Fibroblast of the aortic adventitia (primary cell): ENCODE measurements at places on chromosomes 13 and 19.

DNA sequence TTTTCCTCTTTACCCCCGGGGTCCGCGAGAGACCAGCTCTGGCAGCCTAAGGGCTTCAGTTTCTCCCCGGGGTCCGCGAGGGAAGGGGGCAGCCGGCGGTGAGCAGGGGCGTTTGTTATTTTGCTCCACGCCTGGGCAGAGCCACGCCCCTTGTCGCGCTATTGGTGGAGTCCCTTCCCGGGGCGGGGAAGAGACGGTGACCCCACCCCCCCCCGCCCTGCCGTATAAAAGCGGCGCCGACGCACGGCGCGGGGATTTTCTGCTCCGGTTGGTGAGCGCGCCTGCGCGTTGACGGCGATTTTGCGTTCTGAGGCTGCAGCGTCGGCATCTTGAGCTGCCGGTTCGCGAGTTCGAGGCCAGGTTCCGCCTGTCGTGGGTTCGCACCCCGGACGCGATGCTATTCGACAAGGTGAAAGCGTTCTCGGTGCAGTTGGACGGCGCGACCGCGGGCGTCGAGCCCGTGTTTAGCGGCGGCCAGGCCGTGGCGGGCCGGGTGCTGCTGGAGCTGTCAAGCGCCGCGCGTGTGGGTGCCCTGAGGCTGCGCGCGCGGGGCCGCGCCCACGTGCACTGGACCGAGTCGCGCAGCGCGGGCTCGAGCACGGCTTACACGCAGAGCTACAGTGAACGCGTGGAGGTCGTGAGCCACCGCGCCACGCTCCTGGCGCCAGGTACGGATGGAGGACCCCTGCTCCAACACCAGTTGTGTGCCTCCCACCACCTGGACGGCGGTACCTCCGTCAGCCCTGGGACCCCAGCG is at the start of gene ARRDC2:
Gene ARRDC2 (plus strand): TSS at position 254 of the 757 bp plus-strand sequence. CDS start 141 bp downstream, at position 395.
- peak; percentile 88 for DNase-seq

DNA sequence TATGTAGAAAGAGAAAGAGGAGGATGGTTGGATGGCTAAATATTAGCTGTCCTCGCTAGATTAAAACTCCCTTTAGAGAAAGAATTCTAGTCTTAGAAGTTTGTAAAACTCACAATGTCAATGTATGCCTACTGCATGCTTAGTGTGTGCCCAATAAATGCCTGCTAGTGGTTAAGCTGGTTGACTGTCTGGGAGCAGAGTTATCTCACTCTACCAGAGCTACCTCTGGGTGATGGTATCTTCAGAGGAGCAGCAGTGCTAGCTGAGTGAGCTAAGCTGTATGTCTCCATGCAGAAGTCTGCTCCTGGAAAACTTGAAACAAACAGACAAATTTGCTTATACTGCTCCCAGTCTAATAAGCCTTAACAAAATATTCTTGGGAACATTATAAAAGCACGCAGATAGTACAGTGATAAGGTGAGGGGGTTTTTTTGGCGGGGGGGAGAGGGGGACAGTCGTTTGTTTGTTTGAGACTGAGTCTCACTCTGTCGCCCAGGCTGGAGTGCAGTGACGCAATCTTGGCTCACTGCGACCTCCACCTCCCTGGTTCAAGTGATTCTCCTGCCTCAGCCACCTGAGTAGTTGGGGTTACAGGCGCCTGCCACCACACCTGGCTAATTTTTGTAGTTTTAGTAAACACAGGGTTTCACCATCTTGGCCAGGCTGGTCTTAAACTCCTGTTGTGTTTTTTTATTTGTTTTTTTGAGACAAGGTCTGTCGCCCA is 202.8 kb upstream of the TSC22D1 start:
- DNase-seq, result no peak

- no peak for DNase-seq
These were observed 22.9 kb downstream of the SBNO2 start for GRCh38 chr19:1151037-1151724.

DNA sequence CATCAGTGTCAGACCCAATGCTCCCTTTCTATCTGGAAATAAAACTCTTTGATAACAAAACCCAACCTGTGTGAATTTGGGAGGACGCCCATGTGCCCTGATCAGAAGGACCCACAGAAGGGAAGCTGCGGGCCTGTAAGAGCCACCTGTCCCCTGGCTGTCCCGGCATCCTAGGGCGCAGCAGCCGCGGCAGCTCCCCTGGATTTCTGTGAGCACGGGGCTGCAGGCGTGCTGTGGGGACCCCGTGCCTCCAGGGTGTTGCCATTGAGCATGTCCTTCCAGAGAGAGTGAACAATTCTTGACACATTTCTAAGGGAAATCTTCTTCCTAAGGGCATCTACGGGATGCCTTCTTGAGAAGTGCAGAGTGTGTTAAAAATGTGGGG is 60.0 kb downstream of the MCF2L start:
- no peak for DNase-seq

GRCh38 chr13:27712421-27712820 is 79.9 kb upstream of the GSX1 start:
- DNase-seq, result peak; percentile 6

DNA sequence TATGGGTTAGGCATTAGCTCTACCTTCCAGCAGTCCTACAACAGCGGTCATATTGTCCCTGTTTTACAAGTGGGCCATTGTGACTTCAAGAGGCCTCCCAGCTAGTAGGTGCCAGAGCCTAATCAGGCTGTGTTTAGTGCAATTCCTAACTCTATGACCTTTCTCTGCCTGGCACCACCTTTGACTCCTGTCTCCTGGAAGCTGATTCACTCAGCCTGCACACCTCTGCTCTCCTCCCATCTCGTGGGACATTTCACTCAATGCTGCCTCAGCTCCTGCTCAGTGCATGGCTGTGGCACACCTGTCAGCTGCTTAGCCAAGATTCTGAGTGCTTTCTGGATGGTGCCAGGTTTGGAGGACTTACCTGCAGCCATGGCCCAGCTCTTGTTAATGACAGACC is 9.5 kb upstream of the GJB6 start:
- DNase-seq, result no peak

- no peak for DNase-seq
These were observed 413.4 kb upstream of the PCDH9 start for GRCh38 chr13:67643516-67644055.

DNA sequence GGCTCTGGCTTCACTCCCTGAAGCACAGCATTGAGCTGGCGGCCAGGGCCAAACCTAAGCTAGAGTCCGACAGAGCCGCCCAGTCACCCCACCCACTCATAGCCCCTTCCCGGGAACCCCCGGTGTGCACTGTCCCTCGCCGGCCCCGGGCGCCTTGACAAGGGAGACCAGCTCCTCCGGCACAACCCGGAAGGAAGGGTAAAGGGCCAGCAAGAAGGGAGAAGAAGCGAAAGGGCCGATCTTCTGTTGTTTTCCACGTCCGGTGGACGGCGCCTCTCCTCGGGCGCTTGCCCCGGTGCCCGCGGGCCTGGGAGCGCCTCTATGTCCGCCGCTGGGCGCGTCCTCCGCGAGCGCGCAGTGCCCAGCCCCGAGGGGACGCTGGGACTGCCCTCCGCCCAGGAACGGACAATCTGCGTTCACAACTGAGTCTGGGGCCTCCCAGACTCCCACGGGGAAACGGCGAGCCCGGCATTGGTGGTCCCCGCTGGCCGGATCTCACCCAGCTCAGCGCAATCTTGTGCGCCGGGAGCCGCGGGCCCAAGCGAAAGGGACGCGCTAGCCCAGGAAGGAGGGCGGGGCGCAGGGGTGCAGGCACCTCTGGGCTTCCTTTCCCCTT is 172.5 kb upstream of the MIR17HG start:
- no peak for DNase-seq

DNA sequence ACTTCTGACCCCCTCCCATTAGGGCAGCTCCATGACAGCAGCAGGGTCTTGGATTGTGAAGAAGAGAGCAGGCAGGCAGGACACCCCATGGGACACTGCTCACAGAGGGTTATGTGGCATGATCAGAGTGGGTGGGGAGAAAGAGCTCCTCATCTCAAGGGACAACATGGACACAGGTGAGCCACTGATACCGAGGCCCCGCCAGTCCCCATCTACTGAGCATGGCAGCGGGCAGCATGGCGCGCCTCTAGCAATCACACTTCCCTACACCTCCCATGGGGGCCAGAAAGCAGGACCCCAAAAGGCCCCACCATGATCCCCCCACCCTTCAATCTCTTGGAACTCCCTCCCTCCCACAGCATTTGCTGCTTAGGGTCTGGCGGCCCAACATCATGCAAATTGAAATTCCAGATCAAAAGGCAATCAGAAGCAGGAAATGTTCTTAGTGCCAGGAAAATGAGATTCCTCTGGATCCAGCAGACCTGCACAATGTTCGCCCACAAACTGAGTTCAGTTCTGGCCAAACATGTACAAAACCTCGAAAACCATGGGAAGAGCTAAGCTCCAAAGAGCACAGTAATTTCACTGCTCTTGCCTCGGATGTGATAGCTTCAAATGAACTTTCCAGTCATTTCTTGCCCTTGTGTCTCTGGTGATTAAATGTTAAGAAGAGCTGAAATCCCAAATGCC is 14.8 kb downstream of the DOCK9 start:
- no peak for DNase-seq

- no peak for DNase-seq
These were observed 165.8 kb downstream of the DIAPH3 start for GRCh38 chr13:59997976-59998375.

DNA sequence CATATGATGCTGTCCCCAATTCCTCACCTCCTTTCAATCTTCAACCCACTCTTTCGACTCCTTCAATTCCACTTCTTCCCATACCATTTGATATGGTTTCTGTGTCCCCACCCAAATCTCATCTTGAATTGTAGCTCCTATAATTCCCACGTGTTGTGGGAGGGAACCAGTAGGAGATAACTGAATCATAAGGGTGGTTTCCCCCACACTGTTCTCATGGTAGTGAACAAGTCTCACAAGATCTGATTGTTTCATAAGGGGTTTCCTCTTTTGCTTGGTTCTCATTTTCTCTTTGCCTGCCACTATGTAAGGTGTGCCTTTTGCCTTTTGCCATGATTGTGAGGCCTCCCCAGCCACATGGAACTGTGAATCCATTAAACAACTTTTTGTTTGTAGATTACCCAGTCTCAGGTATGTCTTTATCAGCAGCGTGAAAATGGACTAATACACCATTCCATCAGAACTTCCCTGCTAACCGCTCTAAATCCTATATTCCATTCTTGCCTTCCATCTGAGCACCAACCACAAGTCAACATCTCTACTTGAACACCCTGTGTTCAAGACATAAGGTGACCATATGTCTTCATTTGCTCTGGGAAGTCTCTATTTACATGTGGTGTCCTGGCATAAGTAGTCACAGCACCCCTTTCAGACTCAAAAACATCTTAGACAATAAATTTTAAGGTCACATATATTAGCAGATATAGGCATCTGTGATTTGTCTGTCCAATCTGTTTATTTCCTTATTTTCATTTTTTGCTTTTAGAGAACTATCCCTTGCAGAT is 122.9 kb downstream of the TSHZ3 start:
- no peak for DNase-seq

DNA sequence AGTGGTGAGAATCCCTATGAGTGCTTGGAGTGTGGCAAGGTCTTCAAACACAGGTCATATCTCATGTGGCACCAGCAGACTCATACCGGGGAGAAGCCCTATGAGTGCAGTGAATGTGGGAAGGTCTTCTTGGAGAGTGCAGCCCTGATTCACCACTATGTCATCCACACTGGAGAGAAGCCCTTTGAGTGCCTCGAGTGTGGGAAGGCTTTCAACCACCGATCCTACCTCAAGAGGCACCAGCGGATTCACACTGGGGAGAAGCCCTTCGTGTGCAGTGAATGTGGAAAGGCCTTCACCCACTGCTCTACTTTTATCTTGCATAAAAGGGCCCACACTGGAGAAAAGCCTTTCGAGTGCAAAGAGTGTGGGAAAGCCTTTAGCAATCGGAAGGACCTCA is 18.7 kb upstream of the AURKC start:
- no peak for DNase-seq

DNA sequence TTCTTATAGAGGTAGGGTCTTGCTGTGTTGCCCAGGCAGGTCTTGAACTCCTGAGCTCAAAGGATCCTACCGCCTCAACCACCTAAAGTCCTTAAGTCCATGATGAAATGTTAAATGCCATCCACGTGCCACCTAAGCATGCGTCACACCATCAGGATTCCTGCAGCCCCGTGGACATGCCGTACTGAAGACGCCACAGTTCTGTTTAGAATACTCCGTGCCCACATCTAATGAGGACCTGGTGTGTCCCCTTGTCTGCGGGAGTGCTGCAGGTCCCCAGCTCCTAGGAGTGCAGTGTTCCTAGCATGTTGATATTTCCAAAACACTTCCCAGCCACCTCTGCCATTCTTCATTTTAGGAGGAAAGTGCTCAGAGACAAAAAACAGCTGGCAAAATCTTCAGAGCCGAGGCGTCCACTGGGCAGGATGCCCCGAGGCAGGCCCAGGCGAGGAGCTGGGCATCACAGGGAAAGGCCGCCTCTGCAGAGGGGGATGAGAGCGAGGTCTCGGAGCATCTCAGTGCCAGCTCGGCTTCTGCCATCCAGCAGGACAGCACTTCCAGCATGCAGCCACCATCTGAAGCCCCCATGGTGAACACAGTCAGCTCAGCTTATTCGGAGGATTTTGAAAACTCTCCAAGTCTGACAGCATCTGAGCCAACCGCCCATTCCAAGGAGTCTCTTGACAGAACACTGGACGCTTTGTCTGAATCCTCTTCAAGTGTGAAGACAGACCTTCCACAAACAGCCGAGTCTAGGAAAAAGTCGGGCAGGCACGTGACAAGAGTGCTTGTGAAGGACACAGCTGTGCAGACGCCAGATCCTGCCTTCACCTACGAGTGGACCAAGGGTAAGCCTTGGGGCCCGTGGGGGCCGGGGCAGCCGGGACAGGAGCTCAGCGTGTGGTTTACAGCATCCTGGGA is 13.2 kb downstream of the C19orf44 start:
- no peak for DNase-seq

- DNase-seq, result no peak
These were observed 21.5 kb upstream of the ADGRE1 start for GRCh38 chr19:6865849-6866248.

DNA sequence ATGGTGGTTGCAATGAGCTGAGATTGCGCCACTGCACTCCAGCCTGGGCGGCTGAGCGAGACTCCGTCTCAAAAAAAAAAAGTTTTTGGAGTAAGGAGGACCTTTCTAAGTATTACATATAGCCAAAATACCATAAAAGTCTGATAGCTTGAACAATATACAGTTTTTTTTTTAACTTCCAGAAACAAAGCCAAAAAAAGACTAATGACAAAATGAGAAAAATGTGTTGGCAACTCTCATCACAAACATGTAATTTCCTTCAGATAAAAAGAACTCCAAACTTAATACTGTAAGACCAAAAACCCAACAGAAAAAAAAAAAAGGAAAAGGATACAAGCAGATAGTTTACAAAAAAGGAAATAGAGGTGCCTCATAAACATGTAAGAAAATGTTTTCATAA is 68.2 kb upstream of the MED4 start:
- peak; percentile 67 for DNase-seq

DNA sequence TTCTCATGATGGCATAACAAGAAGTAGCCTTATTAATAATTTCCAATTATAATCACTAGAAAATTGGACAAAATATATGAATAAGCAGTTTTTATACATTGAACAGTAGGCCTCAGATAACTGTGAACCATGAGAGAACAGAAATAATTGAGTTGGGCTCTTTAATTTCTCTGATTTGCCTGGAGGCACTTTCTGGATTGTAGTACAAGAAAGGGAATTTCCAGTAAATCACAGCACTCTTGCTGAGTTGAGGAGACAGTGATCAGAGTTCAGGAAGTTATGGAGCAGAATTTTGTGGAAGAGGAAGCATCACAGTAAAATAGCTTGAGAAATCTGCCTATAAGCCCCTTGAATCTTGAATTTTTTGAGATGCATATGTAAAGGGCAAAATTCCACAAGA is 216.2 kb downstream of the MAB21L1 start:
- no peak for DNase-seq

- DNase-seq, result peak; percentile 65
These were observed 146.9 kb downstream of the KDM4B start for GRCh38 chr19:5115771-5116202.

GRCh38 chr19:6091771-6092291 is 18.5 kb downstream of the RFX2 start:
- DNase-seq, result peak; percentile 80
